ENCODE measurements at places on chromosomes 3 and 15.

DNA sequence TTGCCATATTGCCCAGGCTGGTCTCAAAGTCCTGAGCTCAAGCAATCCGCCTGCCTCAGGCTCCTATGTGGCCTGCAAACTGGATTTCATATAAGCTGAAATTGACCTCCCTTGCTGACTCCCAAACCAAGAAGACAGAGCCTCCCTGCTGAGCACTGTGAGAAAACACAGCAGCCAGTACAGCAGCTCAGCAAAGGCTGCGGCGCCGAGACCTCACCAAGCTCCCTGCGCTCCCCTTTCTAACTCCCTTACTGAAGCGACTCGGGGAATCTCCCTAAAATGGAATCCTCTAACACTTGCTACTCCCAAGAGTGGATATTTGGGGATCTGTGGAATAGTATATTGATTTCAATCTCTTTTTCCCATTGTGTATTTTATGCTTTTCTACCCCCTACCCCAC lies 34.6 kb downstream of the MUC20 start:
- DNase-seq, result no peak

DNA sequence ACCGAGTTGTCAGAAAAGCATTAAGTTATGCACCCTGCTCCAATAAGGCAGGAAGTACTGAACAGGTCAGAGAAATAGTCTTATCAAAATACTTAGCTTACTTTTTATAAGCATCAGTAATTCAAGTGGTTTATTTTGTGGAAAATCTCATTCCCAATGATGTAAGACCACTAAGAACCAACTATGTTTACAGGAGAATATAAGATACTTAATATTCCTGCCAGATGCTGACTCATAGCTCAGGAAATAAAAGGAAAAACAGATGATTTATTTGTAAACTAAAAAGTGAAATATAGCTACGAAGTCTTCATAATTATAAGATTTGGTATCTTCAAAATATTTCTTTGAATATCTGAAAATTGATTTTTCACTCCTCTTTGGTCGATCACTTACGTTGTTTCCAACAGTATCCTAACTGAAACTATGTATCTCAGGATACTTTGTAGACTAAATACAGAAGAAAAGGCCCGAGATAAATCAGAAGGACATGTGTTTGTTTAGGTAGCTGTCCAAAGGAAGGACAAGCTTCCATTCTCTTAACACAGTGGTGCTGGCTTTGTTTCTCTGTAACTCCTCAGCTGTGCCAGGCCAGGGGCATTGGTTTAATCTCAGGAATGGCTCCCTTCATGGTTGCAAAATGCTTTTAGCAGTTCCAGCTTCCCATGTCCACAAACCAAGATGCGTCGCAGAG lies 295.8 kb downstream of the GBE1 start:
- no peak for DNase-seq

DNA sequence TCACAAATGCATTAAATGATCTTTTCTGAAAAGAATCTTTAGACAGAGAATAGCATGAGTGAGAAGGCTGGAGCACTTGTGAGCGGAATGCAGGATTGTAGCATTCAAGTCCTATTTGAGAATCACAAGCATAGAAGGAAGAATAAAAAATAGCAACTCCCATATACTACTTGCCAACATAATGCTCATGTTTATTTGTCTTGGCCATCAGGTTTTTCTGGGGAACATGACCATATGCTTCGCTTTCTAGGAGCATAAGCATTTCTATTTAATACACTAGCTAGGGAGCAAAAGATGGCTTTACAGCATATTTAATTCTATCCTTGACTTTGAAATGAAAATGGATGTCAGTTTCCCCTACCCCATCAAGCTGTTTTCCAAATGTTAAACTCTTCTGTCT lies 170.3 kb upstream of the MITF start:
- DNase-seq, result no peak

GRCh38 chr3:32632533-32633265 lies 52.3 kb upstream of the CNOT10 start:
- DNase-seq, result no peak

DNA sequence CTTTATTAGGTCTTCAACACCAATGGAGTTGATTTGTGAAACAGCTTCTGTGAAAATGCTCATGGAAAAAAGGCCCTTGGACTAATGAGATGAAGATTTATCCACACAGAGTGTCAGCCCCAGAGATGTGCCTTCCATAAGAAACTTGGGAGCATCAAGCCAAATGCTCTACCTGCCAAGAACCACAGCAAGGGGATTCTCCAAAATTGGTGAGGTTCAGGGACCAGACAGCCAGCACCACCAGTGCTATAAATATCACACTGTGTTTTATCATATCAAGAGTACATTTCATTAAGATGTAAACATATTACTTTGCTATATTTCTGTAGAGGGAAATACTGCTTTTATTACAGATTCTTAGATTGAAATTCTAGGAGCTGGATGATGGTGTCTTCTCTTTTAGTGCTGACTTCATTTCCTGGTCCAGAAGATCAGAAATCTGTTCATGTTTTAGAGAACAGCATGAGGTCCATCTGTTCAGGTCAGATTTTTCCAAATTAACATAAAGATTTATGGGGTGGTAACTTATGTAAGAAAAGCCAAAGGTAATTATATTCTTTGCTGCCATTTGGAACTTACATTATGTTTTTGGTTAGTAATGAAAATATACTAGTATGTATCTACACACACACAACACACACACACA lies 17.7 kb downstream of the SLC35G2 start:
- DNase-seq, result no peak

DNA sequence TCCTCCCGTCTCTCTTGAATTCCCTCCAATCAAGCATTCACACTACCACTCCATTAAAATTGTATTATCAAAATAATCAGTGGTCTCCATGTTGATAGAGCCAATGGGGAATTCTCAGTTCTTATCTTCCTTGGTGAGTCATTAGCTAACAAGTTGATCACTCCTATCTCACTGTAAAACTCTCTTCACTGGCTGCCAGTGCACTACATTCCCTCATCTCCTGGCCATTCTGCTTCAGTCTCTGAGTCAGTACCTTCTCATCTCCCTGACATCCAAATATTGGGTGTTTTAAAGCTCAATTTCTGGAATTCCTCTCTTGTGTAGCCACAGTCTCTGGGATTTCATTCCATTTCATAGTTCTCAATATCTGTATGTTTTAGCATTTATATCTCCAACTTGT lies 175.2 kb downstream of the ALDH1A2 start:
- DNase-seq, result no peak

GRCh38 chr3:38028621-38029361 lies 651 bp downstream of the PLCD1 start:
- no peak for DNase-seq
